ENCODE measurements at places on chromosomes 7 and 10.

GRCh38 chr7:14218338-14218737 lies 228.9 kb upstream of the ETV1 start:
- no peak for DNase-seq

DNA sequence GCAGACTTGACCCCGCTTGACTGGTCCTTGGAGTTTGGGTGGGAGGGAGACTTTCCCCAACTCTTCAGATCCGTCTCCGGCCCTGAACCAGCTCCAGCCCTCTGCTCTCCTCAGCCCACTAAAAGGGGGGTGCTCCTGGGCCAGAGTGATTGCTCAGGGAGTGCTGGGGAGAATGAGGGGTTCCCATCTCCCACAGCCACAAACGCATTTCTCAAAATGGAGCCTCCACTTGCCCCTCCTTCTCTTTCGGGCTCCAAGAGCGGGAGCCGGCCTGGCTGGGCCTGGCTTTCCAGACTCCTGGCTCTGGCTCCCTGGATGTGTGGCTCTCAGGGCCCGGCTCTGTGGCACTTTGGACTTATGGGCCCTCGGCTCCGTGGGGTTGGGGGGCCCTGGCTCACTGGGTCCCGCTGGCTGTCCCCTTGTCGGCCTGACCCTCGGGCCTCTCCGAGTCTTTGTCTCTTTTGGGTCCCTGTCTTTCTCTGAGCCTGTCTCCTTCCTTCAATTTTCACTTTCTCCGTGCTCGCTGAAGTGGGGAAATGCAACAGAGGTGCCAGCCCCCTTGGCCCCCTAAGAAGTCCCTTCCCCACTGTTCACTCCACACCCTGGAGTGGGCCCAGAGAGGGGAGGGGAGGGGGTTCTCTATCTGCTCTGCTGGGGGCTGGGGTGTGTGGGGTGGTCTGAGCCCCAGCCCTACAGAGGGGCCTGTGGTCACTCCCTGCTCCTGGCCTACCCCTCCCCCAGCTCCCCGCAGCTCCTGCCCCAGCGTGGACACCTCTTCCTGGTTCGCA lies 713 bp downstream of the LZTS2 start:
- DNase-seq, result no peak

DNA sequence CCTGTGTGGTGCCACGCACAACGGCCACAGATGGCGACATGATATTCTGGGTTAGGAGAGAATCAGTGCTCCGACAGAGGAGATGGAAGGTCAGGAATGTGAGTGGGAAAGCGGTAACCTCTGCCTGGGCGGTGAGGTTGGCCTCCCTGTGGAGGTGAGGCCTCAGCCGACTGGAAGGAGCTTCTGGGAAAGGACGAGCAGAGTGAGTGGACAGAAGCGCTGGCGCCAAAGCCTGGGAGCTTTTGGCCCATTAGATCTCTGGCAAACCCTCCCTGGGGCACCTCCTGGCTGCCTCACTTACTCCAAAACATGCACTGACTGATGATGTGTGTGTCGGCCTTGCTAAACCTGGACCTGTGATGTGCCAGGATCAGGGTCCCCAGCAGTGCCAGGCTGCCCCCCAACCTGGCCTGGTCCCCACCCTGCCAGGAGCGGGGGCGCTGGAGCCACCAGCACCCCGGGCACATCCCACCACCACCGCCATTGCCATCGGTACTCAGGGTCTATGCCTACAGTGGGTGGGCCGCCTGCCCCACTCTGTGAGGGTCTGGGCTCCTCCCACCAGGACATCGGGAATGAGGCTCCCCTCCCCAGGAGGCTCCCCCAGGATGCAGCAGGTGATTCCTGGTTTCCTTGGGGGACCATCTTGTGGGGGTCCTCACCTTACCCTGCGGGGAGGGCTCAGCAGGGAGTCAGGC lies 51.0 kb downstream of the RASGEF1A start:
- no peak for DNase-seq

DNA sequence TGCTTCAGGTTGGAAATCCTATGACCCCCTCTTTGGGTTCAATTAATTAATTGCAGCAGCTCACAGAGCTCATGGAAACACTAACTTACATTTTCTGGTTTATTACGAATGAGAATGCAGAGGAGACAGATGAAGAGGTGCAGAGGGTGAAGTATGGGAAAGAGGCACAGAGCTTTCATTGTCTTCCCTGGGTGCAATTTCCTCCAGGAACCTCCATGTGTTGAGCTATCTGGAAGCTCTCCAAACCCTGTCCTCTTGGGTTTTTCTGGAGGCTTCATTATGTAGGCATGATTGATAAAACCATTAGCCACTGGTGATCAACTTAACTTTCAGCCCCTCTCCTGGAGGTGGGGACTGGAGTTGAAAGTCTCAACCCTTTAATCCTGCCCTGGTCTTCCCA lies 133.0 kb upstream of the AUTS2 start:
- no peak for DNase-seq

All from fibroblast of skin of left biceps (primary cell).